A375 (cell line): ENCODE measurements at places on chromosomes 6 and 20. TPM values are rescaled to one million over a fixed set of nuclear protein-coding genes. Genes with fewer than 3 reads are reported as not detected.

SLC22A2 gene
- not detected in 2 replicates for total RNA-seq

HIVEP1 gene
- total RNA-seq = 4.7 and 7.3 TPM in 2 replicates

PXDC1 gene
- 60.1 and 60.7 TPM in 2 replicates for total RNA-seq

ME1 gene
- total RNA-seq = 5.4 and 5.6 TPM in 2 replicates

CARMIL1 gene
- 5.2 and 6.4 TPM in 2 replicates for total RNA-seq

RIMS4 gene
- total RNA-seq = 0.19 TPM in 1 of 2 replicates, not detected in the other

CTCFL gene
- not detected in 2 replicates for total RNA-seq

GRM1 gene
- total RNA-seq = not detected in 2 replicates

LINC00237 gene
- not detected in 2 replicates for total RNA-seq

DCDC2 gene
- total RNA-seq = 0.04 TPM in 1 of 2 replicates, not detected in the other

SESN1 gene
- 2.6 and 3.7 TPM in 2 replicates for total RNA-seq

TSPO2 gene
- total RNA-seq = not detected in 2 replicates

PKIB gene
- 1.4 and 2.3 TPM in 2 replicates for total RNA-seq

IL20RA gene
- not detected in 2 replicates for total RNA-seq

KCNK5 gene
- 7.8 and 10.6 TPM in 2 replicates for total RNA-seq

FILIP1 gene
- 0.11 TPM in 1 of 2 replicates, not detected in the other for total RNA-seq

PFDN4 gene
- 155 and 188 TPM in 2 replicates for total RNA-seq

GRIK2 gene
- total RNA-seq = 5.8 and 9.0 TPM in 2 replicates

DDAH2 gene
- total RNA-seq = 25.3 and 28.6 TPM in 2 replicates

DNAH8 gene
- 0.03 TPM in 1 of 2 replicates, not detected in the other for total RNA-seq

LGSN gene
- not detected in 2 replicates for total RNA-seq

ZBTB2 gene
- total RNA-seq = 9.3 and 11.3 TPM in 2 replicates

ZNF334 gene
- total RNA-seq = 2.4 and 4.0 TPM in 2 replicates

RIPPLY2 gene
- 0.11 TPM in 1 of 2 replicates, not detected in the other for total RNA-seq

LHFPL5 gene
- not detected in 2 replicates for total RNA-seq

ISM1 gene
- 0.03 and 0.08 TPM in 2 replicates for total RNA-seq

GMNN gene
- 49.1 and 58.0 TPM in 2 replicates for total RNA-seq

NDRG3 gene
- 12.0 and 12.9 TPM in 2 replicates for total RNA-seq

NFATC2 gene
- 29.5 and 31.8 TPM in 2 replicates for total RNA-seq

SLC22A16 gene
- 0.13 TPM in 1 of 2 replicates, not detected in the other for total RNA-seq

TPD52L1 gene
- 44.5 and 50.9 TPM in 2 replicates for total RNA-seq

HLA-DQA1 gene
- total RNA-seq = 1.9 and 2.0 TPM in 2 replicates

GHRH gene
- not detected in 2 replicates for total RNA-seq

CYP24A1 gene
- total RNA-seq = 0.08 TPM in 1 of 2 replicates, not detected in the other

HM13 gene
- 81.3 and 109 TPM in 2 replicates for total RNA-seq

CD109 gene
- 36.4 TPM in 2 replicates for total RNA-seq

LTV1 gene
- 31.3 and 37.5 TPM in 2 replicates for total RNA-seq

ZFAND3 gene
- total RNA-seq = 16.4 and 17.1 TPM in 2 replicates

NRN1 gene
- 4.0 and 6.1 TPM in 2 replicates for total RNA-seq

SIRPB1 gene
- total RNA-seq = 3.7 and 4.5 TPM in 2 replicates

OPRL1 gene
- total RNA-seq = 0.34 and 0.41 TPM in 2 replicates

RNF217 gene
- total RNA-seq = 5.4 and 7.3 TPM in 2 replicates

SIRPA gene
- total RNA-seq = 5.5 and 6.8 TPM in 2 replicates

COMMD7 gene
- total RNA-seq = 21.2 and 31.4 TPM in 2 replicates

TNFRSF21 gene
- 37.3 and 37.5 TPM in 2 replicates for total RNA-seq
